ENCODE measurements at places on chromosomes 13 and 19.

GRCh38 chr13:75643693-75644092 lies 7.6 kb downstream of the LMO7 start:
- DNase-seq: no peak

- DNase-seq: no peak
Measured at GRCh38 chr19:18924684-18925213, 5.2 kb downstream of the DDX49 start.

- DNase-seq: no peak
Measured at GRCh38 chr19:3467437-3468198, 12.7 kb downstream of the SMIM24 start.

- no peak for DNase-seq
Measured at GRCh38 chr13:59957438-59957837, 206.3 kb downstream of the DIAPH3 start.

GRCh38 chr13:99208185-99208584 lies 7.5 kb downstream of the UBAC2 start:
- DNase-seq: no peak

- no peak for DNase-seq
Measured at GRCh38 chr13:32403108-32403507, 24.8 kb downstream of the N4BP2L1 start.

- DNase-seq: no peak
Measured at GRCh38 chr19:4638317-4638716, 999 bp upstream of the TNFAIP8L1 start.

- DNase-seq: no peak
Measured at GRCh38 chr19:17460372-17461230, at the start of gene NXNL1. TSS of gene NXNL1 (minus strand) at chr19:17460926. CDS start at chr19:17460869, 57 bp downstream.

DNA sequence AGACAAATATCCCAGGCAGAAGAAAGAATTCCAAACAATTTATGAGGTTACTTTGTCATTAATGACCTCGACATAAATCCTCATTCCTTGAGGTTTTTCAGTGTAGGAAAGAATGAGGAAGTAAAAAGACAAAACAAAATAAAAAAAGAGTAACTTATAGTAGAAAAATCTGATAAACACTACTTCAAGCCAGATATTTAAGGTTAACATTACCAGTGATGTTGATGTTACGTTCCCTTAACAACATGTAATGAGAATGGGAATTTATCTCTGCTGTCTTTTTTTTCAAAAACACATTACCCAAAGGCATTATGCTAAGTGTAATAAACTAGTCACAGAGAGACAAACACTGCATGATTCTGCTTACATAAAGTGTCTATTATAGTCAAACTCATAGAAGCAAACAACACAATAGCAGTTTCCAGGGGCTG lies 935.1 kb downstream of the SLITRK1 start:
- no peak for DNase-seq

DNA sequence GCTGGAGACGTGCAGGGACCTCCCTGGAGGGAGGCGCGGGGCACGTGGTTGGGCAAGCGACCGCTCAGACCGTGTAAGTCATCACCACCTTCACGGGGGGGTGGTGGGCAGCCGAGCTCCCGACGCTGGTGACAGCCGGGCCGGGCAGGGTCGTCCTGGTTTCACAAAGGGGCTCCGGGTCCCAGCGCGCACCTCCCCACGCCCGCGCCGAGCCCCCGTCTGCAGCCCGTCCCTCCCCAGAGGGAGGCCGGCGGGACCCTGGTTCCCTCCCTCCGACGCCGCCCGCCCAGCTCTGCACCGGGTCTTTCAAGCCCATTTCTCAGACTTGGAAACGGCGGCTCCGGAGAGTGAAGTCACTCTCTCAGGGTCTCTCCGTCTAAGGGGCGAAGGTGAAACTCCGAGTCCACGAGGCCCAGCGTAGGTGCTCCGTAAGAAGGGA lies 729 bp upstream of the ARID3A start:
- DNase-seq: peak; percentile 65

DNA sequence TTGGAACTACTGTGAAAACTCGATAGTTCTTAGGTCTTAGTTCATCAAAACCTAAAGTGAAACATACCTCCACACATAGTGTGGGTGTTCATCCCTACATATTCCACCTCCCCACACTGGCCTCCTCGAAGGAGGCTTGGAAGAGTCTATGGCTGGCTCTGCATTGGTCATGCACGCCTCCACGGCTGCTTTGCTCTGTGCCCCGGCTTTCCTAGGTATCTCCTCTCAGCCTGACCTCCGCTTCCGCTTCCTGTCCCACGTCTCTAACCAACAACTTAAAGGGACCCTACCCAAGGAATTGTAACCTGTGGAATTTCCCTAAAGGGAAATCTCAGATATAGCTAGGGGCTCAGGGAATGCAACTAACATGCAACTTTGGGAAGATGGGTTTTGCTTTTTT lies 79.7 kb upstream of the MBNL2 start:
- DNase-seq: no peak

DNA sequence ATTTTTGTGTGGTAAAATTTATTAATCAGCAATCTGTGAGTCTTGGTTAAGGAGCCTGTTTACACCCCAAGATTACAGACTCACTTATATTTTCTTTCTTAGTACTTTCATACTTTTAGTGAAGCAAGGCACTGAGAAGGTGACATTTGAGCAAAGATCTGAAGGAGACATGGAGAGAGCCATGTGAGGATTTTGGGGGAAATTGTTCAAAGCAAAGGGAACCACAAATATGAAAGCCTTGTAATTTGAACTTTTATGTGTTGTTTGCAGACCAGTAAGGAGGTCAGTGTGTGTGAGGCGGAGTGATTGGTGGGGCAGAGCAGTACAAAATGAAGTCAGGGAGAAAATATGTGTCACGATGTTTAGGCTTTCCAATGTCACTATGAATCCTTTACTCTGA lies 140.7 kb upstream of the KLF12 start:
- no peak for DNase-seq

DNA sequence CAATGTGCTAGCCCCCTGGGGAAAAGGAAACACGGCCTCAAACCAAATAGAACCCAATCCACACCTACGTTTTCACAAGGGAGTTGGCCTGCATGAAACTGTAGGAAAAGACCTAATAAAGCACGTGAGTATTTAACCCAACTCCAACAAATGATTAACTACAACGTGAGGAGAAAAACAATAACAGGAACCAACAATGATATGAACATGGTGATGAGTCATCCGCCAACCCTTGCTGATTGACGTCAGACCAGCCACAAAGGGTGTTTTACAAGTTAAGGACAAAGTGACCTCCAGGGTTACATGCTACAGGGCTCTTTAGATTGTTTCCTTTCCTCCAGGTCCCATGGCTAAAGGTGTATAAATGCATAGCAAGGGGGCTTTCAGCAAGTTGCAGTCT lies 460.5 kb downstream of the COG6 start:
- DNase-seq: no peak

GRCh38 chr19:48663667-48664066 lies 9.2 kb downstream of the NTN5 start:
- no peak for DNase-seq

DNA sequence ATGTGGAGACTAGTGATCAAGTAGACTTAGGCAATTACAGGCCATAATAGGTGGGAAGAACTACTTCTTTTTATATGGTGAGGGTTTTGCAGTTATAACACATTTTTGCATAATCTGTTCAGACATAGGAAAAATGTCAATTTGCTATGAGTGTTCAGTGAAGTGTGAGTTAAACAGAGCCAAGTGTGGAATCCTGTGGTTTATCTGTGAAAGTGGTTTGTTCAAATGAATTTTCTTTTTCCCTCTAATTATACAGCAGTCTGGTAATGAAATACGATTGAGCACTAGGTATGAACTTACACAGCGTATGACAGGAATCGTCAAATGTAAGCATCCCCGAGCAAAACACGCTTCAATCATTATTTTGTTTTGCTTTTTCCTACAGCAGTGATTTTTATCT lies 178.3 kb downstream of the STK24 start:
- no peak for DNase-seq

DNA sequence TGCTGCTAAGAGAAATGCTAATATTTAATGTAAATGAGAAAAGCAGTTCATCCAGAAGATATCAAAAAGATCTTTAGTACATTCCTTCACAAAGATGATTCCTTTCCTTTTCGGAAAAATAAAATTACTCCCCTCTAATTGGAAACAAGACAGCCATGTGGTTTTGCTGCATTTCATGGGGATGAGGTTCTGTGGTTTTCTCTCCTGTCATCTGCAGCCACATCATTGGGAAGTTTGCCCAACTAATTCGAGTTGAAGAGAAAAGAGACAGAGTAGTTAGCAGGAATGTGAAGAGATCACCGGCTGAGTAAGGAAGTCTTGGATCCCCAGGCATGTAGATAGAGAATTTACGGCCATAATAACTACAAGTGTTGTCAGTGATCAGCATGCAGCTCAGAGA lies 122.1 kb downstream of the CYSLTR2 start:
- no peak for DNase-seq

- peak; percentile 18 for DNase-seq
Measured at GRCh38 chr19:35090506-35091214, 25.0 kb upstream of the FXYD3 start.

GRCh38 chr19:45297674-45298073 lies 25.0 kb downstream of the CKM start:
- DNase-seq: no peak

- DNase-seq: peak; percentile 23
Measured at GRCh38 chr19:38656171-38656981, 8.9 kb downstream of the ACTN4 start.

GRCh38 chr13:97493456-97493855 lies 59.5 kb downstream of the RAP2A start:
- DNase-seq: no peak

DNA sequence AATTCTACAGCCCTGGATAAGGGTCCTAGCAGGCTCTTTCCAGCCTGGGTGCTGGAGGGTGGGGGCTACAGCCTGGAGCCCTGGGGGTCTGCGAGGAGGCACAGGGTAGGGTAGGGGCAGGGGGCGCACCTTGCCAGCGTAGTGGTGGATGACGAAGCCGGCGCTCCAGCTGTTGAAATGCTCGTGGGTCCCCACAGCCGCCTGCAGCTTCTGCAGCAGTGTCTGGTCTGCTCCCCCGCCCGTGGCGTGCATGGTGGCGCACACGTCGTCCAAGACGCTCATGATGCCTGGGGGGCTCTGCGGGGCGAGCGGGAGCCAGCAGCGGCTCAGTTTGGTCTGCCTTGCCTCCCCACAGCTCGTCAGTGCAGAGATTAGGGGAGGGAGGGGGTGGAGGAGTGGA lies 30.2 kb upstream of the ZNF414 start:
- DNase-seq: no peak

- DNase-seq: no peak
Measured at GRCh38 chr13:78593652-78594455, 9.5 kb downstream of the POU4F1 start.

DNA sequence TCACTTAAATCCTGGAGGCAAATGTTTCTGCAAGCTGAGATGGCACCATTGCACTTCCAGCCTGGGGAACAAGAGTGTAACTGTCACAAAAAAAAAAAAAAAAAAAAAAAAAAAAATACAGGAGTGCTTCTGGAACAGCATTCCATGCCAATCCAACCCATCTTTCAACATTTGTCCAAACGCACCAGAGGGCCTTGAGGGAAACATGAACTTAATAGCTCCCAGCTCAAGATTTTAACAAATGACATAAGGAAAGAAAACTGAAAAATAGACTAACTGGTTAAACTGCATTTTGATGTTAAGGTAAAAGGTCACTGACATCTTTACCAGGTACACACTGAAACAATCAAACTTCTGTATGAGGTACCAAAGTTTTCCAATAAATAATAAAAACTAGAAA lies 47.7 kb upstream of the ZNF83 start:
- no peak for DNase-seq

DNA sequence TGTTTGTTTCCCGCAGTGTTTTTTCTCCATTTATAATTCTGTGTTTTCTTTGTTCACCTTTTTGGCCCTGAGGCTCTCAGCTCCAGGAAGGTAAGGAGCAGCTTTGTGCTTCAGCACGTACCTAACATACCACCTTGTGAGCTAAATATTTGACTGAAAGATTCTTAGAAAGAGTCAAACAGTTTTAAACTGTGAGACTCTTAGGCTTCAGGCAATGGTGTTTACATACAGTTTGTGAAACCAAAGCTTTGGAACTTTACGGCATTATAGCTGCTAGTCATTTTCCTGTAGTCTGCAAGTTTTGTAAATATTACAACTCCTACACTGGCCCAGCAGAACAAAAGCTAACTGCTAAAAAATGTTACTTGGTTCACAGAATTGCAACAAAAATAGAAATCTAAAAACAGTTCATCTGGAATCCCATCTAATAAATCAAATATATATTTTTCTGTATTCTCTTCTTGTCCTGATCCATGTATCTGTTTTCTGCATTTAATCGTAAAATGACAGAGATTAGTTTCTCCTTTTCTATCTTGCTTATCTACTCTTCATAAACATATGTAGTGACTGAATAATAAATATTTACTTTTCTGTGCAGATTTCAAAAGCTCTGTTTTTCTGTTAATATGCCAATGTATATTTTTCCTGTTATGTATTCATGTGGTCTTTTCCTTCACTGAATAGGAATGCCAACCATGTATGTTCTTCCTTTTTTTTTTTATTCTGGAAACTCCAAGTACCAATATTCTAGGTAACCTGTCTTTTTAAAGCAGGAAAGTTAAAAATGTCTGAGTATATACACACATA lies 38.8 kb upstream of the GPI start:
- no peak for DNase-seq

- no peak for DNase-seq
Measured at GRCh38 chr19:55088021-55088451, 12.4 kb downstream of the EPS8L1 start.

DNA sequence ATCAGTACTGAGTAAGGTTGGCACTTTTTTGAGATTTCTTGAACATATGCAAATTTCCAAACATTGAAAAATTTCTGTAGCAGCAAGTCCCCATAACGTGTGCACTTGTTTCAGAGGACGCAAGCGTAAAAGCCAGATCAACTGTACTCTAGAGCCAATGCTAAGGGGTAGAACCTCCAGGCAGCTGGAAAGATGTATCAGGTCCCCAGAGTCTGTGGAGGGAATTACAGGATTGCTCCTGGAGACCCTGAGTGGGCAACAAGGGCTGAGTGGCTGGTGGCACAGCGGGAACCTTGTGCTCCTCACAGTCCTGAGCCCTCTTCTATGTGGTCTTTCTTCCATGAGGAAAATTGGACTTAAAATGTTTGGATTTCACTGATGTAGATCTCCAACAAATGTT lies 53.9 kb upstream of the AMER2 start:
- no peak for DNase-seq

DNA sequence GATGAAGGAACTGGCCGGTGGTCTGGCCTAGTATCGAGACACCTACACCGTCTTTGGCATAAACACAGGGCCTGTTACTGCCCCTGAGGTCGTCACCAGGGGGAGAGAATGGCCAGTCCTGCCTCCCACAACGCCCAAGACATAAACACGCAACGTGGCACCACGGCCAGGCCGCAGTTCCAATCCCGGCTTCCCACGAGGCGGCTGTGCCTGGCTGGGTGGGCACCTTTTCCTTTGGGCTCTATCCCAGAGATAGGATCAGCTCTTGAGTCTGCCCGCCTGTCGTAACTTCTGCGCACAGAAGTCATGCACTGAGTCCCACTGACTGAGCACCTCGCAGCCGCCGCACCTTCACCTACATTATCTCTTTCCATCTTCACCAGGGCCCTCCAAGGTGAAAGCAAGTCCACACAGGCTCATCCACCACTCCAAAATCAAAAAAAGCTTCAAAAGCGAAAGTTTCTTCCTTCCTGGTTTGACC lies 1.1 kb downstream of the MIER2 start:
- DNase-seq: no peak

GRCh38 chr13:60509601-60510386 lies 112.8 kb downstream of the TDRD3 start:
- DNase-seq: no peak

GRCh38 chr19:3409346-3410064 lies 43.1 kb downstream of the NFIC start:
- no peak for DNase-seq

Data from T-helper 1 cell (primary cell).